ENCODE measurements at places on chromosomes 5 and 9. TPM values are rescaled to one million over a fixed set of nuclear protein-coding genes. Genes with fewer than 3 reads are reported as not detected.

The HTR1A gene
- not detected for polyA plus RNA-seq

GRCh38 chr9:120612218-120612617 is 32.3 kb upstream of the CDK5RAP2 start:
- no peak for DNase-seq
- no peak overlapping the region for H3K4me3 ChIP-seq
- H3K36me3 ChIP-seq, result peaks cover 16% of the 10 kb centered on the region

The PCDHGA7 gene
- polyA plus RNA-seq, result 0.21 TPM

The SLC1A1 gene
- polyA plus RNA-seq, result 42.2 TPM

DNA sequence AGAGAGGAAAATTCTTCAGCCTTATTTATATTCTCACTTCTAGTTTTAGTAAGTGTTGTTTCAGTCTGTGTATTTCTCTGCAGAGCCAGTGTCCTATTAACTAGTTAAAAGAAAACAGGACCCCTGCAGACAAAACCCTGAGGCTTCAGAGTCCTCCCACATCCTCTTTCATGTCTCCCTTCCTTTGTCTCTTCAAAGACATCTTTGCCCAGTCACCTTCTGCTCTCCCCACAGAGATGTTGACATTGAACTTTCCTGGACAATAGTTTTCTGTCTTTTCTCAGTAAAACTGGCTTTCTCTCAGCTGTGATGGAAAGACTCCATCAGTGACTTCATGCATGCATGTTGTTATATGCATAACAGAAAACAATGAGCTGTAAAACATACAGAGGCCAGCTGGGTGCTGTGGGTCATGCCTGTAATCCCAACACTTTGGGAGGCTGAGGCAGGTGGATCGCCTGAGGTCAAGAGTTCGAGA is 20.2 kb downstream of the GRAMD2B start:
- H3K4me1 ChIP-seq, result no peaks in the 10 kb centered on the region
- H3K4me3 ChIP-seq, result no peak overlapping the region
- H3K27me3 ChIP-seq, result no peaks in the 10 kb centered on the region
- peaks cover 1% of the 10 kb centered on the region for H3K36me3 ChIP-seq
- DNase-seq, result no peak

GRCh38 chr5:125125031-125125823 is 378.8 kb upstream of the ZNF608 start:
- H3K4me1 ChIP-seq, result no peaks in the 10 kb centered on the region

Measured in liver (tissue), 10 donors.